ENCODE measurements at places on chromosomes 1 and 21.
A peak's percentile ranks its signal among the peaks of the same experiment; 100 is the strongest.

- peak; percentile 81 for DNase-seq
Measured at GRCh38 chr1:25796811-25797458, 3.1 kb upstream of the SELENON start.

- DNase-seq = no peak
Measured at GRCh38 chr21:14095056-14095455, 115.7 kb downstream of the LIPI start.

DNA sequence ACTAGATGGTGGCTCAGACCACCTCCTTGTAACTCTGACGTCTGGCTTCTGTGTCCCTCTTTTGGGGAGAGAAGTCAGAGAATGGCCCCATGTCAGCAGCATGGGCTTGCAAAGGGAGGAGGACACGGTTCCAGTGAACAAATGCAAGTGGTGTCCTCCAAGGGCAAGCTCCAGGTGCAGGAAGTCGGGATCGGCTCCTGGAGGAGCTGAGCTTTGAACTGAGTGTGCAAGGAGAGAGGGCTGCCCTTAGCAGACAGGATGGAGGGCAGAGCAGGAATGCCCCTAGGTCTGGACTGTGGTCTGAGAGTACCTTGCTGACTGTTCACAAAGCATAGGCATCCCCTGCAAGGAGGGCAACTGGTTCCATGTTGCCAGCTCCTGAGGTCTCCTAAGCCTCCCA lies 17.3 kb downstream of the PKP1 start:
- DNase-seq = no peak

DNA sequence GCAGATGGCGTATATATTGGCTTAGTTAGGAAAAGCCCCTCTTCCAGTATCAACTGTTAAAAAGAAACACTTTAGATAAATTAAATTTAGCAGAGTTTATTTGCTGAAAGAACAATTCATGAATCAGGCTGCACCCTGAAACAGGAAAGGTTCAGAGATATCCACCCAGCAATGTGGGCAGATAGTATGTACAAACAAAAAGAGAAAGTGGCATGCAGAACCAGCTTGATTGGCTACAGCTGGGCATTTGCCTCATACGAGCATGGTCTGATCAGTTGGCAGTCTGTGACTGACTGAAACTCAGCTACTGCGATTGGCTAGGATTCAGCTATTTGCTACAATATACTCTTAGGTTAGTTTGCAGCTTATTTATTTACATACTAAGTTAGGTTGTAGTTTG lies 98.2 kb downstream of the ZC3H11B start:
- no peak for DNase-seq

- no peak for DNase-seq
Measured at GRCh38 chr1:200646515-200646914, 23.2 kb downstream of the DDX59 start.

GRCh38 chr1:115280064-115280463 lies 58.0 kb downstream of the NGF start:
- no peak for DNase-seq

GRCh38 chr1:41479000-41479807 lies 5.3 kb downstream of the EDN2 start:
- no peak for DNase-seq

DNA sequence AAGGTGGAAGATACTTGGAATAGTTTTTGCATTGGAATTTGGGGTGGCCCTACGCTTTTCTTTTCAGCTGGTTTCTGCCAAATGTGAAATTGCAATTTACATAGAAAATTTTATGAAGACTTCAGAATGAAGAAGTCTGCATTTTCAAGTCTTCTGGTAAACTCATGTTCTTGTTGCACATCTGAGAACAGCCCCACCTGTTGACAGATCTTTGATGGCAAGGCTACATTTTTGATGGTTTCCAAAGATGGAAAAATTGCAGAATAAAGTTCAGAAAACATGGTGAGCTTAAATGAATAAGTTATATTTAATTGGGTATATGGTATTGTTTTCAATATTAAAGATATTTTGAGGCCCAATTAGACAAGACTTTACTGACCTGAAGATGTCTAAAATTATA lies 25.4 kb downstream of the OLFM3 start:
- DNase-seq = peak; percentile 1

GRCh38 chr21:38396325-38396724 lies 102.0 kb downstream of the ERG start:
- DNase-seq = no peak
